Activated naive CD8-positive, alpha-beta T cell treated with anti-CD3 and anti-CD28 coated beads for 36 hours (primary cell): ENCODE measurements at places on chromosomes 13 and 19.

GRCh38 chr19:30870876-30871275, 478.4 kb downstream of the TSHZ3 start:
- no peak for DNase-seq

DNA sequence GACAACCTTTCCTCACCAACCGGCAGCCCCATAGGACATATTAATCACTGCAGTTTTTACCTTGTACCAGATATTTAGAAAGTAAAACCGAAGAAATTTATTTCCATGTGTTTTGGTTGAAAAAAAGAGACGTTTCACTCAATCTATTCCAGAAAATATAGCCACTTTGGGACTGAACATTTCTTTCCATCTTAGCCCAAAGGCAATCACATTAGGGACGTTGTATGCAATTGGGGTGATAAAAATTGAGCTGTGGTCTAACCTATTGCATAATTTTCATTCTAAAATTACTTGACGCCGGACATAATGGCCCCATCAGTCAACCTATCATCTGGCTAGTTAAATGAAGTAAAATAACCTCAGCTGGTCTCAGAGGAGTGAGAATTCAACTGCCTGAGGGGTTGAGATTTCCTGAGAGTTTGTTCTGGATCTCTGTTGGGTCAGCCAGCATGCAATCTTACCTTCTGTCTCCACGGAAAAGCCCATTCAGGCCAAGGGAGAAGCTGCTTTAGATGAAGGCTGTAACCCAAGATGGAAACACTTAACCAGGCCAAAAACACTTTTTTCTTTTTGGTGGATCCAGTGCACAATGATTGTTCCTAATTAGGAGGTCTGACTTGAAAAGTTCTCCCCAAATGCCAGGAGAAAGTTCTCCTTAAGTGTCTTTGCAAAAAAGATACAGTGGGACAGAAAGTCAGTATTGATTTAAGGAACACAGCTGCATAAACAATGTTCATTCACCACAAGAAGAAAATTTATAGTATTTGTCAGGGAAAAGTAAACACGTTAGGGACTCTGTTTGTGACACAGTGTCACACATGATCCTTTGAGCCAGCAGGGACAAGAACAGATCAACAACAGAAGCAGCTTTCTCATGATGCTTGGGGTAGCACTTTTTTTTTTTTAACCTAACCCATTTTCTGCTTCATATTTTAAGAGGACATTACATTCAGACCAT, 34.1 kb downstream of the DLEU7 start:
- DNase-seq = no peak

DNA sequence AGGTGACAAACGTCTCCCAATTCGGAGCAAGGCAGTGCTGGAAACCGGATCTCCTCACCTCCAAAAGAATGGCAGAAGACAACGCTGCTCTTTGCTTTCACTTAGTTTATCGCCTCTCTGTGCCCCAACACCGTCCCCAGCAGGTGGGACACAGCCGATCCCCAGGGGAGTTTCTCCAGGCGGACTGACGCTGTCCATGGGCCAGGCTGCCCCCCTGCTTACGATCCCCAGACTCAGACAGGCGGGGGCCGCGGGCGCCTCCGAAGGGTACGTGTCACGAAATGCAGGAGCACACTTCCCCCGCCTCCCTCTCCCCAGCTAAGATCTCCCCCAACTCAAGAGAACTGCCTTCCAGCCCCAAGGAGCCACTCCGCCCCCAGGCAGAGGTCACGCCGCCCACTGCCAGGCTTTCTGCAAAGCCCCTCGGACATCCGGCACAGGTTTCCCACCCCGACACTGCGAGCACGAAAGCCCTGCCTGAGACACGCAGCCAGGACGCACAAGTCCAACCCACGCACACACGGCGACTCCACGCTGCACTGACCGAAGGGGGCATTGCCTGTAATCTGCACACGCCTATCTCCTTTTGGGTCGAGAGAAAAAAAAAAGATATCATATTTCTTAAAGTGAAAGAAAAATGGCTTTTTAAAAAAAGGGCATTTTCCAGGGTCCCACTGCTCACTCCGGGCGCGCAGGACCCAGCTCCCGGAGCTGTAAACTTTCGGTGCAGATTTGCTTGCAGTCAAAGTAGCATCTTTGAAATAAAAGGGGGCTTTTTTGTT, 2.0 kb downstream of the SPRY2 start:
- peak; percentile 25 for DNase-seq

- no peak for DNase-seq
These were observed 124.2 kb downstream of the UQCRFS1 start for GRCh38 chr19:29088761-29089160.

- no peak for DNase-seq
These were observed 37.7 kb upstream of the TUBGCP3 start for GRCh38 chr13:112625698-112626097.

DNA sequence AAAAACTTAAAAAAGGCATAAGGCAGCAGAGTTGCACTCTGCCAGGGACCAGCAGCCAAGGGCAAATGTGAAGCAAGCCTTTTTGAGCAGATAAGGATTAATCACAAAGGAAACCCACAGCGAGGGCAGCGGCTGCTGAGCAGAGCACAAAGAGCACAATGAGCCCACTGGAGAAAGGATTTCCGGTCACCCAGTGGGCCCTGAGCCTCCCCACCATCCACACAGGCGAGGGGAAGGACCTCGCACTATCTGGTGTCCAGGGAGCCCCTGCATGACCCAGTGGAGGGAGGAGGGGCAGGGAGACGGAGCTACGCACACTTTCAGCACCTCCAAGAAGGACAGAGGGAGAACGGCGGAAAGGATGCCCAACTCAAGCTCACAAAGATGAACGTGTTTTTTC, 40.0 kb downstream of the COL4A1 start:
- no peak for DNase-seq

DNA sequence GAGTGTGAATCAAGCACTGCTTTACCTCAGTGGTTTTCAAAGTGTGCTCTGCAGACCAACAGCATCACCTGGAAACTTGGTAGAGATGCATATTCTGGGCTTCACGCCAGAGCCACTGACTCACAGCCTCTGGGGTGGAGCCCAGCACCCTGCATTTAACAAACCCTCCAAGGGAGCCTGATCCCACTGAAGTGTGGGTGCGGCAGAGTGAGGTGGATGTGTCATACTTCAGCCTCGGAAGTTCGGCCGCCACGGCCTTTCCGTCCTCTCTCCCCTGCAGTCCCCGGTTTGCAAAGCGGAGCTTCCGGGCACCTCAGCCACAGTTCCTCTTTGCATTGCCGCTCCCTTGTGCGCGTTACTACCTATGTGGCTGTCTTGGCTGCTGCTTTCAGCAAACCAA, 33.3 kb upstream of the MICU2 start:
- peak; percentile 22 for DNase-seq
